ENCODE measurements at places on chromosomes 5 and 9.

GRCh38 chr5:130198927-130199326 lies 294.7 kb downstream of the CHSY3 start:
- no peak for DNase-seq

- no peak for DNase-seq
Observed at GRCh38 chr5:73815631-73816030, 189.6 kb downstream of the ARHGEF28 start.

GRCh38 chr9:110623462-110624025 lies 44.0 kb upstream of the SVEP1 start:
- DNase-seq: peak; percentile 40

DNA sequence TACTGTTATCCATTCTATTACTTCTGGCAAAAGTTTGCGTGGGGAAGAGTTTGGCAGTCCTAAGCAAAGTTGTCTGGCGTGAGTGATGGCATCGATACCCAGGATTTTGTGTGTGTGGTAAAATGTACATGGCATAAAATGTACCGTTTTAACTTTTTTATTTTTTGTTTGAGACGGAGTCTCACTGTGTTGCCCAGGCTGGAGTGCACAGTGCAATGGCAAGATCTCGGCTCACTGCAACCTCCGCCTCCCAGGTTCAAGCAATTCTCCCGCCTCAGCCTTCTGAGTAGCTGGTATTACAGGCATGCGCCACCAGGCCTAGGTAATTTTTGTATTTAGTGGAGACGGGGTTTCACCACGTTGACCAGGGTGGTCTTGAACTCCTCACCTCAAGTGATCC lies 55.4 kb upstream of the TJP2 start:
- no peak for DNase-seq

DNA sequence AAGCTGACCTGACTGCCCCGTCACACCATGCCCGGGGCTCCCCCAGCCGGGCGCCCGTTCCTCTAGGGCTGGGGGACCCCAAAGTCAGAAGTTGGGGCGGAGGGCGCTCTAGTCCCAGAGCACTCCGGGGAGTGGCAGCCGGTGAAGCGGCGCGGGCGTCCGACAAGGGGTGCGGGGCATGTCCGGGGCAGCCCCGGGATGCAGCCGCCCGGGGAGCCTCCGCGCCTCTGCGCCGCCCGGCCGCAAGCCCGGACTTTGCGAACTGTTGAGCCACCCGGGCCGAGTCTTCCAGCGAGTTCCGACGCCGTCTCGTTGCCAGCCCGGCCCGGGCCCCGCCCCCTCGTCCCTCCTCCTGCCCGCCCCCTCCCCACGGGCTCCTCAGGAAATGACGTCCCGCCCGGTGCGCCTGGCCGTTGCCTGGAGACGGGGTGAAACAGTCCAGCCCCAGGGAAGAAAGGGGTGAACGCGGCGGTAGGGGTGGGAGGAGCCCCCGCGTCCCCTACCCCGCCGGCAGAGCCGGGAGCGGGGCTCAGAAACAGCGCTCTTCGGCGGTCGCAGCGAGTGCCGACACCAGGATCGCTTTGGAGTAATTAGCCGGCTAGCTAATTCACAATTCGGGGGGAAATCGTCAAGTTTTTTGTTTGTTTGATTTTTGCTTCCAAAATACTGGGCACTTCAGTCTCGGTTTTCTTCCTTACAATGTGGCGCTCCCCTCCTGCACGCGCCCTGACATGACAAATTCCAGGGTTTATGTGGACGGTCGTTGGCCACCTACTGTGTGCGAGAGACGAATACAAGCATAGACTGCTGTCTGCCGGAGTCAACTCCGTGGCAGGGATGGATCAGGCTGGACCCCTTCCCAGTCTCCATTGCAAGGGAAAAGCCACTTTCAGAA lies at the start of gene WHRN:
TSS of gene WHRN (minus strand) at position 287 of the 895 bp plus-strand sequence. CDS start 672 bp downstream, outside the sequence.
- DNase-seq: peak; percentile 35

GRCh38 chr9:133067813-133068212 lies 6.0 kb downstream of the CEL start:
- DNase-seq: no peak

GRCh38 chr5:81418606-81419005 lies 24.7 kb upstream of the ACOT12 start:
- no peak for DNase-seq

DNA sequence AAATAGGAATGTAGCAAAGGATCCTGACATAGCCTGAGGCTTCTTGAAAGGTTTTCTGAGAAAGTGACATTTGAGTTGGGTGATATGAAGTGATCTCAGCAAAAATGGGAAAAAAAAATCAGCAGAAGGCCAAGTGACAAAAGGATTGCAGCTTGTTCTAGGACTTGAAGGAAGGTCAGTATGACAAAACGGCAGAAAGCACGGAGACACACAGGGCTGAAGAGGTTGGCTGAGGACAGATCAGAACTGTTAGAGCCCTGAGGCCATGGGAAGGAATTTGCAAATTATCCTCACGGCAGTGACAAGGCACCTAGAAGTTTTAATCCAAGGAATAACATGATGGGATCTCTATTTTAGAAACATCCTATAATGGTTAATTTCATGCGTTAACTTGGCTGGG lies 31.0 kb downstream of the TRIM32 start:
- no peak for DNase-seq

DNA sequence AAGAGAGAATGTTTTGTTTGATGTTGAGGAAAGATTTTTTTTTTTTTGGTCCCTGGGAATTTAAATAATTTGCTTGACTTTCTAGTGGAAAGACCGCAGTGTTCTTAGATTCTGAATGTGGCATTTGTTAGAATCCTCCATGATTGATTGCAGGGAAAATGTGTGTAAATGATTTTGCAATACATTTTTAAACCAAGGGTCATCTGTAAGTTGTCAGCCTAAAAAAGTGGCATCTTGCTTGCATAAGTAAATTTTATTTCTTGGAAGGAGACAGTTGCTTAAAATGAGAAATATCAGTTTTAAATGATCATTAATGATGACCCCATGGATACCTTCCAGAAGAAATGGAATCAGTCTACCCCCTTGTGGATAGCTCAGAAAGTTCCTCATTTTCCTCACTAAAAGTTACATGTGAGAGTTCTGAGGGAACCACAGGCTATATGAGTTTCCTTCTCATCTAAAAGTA lies 105.1 kb upstream of the SLC25A48 start:
- peak; percentile 51 for DNase-seq

DNA sequence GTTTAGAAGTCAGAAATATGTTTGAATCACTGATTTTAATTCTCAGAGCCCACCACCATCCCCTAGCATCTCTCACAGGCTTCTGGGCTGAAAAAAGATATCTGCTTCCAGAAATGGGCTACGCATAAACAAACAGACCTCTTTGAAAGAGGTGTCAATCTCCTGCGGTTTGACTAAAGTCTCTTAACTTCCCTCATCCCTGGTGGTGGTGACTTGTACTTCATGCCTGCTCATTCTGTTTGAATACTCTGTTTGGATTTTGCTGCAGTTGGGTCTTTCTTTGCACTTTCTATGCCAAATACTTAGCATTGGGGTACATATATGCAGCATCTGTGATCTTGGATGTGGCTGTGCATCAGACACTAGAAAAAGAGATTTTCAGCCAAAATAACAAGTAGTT lies 157.2 kb upstream of the ATP10B start:
- DNase-seq: no peak

- DNase-seq: no peak
Observed at GRCh38 chr5:6728011-6728794, 15.0 kb downstream of the TENT4A start.

GRCh38 chr5:139597134-139597533 lies 36.0 kb downstream of the UBE2D2 start:
- DNase-seq: no peak

- peak; percentile 42 for DNase-seq
Observed at GRCh38 chr9:37293664-37294524, 128.6 kb upstream of the GRHPR start.

DNA sequence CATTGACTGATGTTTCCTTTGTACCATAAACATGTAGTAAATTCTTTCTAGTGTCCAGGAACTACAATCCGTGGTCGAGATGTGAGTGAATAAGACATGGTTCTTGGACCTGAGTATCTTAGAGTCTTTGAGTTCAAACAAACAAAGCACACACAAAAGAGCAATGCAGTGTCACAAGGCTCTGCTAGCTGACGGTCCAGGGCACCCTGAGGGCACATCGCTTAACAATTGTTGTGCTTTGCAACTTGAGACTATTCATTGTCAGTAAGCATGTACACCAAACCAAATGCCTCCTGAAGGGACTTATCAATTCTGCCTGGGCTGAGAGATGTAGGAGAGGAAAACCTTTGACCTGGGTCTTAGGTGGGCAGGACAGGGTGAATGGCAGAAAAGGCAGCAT lies 84.8 kb downstream of the CAMK4 start:
- no peak for DNase-seq

GRCh38 chr5:168668078-168668477 lies 88.9 kb upstream of the PANK3 start:
- DNase-seq: no peak

- DNase-seq: no peak
Observed at GRCh38 chr5:10265245-10266109, 15.4 kb downstream of the CCT5 start.

DNA sequence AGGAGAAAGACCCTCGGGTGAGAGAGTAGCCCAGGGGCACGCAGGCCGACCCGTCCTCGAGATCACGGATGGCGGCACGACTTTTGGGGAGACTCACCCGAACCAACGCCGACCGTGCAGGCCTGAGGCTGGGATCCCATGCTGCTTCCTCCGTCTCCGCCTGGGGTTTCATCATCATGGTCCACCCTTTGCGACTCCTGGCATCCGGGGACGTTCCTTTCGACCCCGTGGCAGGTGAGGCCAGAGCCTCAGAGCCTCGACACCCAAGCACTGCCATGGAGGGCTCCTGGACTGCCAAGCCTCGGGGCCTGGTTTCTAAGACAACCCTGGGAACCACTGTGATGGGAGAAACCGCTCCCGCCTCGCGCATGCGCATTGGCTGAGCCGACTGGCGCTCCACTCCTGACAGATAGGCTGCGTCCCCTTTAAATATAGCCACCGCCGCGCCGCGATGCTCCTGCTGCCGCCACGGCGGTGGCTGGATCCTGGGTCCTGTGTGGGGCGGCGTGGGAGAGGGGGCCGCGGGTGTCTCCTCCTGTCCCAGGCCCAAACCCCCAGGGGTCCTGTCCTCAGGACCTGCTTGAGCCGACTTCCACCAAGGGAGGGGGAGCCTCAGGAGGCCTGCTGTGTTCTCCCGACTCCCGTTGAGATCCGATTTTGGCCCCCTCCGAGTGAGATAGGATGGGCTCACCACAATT lies 481.6 kb downstream of the SPATA31A7 start:
- no peak for DNase-seq

DNA sequence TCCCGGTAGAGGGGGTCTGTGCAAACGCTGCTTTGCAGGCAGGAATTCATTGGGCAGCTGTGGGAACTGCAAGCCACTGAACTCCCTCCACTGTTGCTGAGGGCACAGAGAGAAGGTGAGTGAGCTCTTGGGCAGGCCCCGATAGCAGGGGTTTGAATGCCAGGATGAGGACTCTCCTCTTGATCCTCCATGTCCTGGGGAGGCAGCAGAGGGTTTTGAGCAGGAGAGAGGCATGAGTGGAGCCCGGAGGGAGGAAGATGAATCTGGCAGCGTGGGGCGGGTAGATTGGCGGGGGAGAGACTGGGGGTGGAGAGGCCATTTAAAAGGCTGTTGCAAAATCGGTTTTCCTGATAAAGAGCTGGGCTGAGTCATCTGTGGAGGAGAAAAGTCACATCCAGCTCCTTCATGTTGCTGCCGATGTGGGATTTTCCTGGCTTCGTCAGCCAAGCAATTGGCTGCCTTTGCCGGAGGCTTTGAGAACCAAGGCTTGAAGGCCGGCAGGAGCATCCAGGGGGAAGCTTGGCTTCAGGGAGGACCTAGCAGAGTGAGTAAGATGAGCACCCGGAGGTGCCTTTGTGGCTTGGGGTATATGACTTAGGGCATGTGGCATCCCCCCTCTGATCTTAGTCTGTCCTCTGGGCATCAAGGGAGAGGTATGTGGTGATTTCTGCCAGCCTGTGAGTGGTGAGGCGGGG lies at the start of gene SYNPO:
TSS of gene SYNPO (plus strand) at position 350 of the 695 bp plus-strand sequence. CDS start 7,616 bp downstream, outside the sequence.
- peak; percentile 52 for DNase-seq

DNA sequence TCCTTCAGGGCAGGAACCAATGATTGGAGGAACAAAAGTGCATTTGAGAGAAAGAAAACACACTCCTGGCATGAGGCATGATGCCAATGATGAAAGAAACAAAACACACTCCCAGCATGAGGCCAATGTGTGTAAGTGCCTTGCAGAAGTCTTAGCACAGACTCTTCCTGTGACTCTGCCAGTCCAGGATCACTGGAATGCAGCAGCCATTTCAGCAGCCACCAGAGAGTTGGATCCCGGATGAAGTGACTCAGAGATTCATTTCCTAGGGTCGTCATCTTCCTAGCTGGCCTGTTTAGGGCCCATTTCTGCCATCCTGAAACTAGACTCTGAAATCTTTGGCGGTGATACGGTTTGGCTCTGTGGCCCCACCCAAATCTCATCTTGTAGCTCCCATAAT lies 212.5 kb downstream of the CFAP90 start:
- no peak for DNase-seq

GRCh38 chr5:72556351-72557166 lies 49.3 kb upstream of the ZNF366 start:
- DNase-seq: peak; percentile 52

GRCh38 chr5:95957561-95958203 lies 4.0 kb downstream of the ELL2 start:
- peak; percentile 7 for DNase-seq

- DNase-seq: peak; percentile 77
Observed at GRCh38 chr5:95087816-95088317, 197.0 kb downstream of the MCTP1 start.

DNA sequence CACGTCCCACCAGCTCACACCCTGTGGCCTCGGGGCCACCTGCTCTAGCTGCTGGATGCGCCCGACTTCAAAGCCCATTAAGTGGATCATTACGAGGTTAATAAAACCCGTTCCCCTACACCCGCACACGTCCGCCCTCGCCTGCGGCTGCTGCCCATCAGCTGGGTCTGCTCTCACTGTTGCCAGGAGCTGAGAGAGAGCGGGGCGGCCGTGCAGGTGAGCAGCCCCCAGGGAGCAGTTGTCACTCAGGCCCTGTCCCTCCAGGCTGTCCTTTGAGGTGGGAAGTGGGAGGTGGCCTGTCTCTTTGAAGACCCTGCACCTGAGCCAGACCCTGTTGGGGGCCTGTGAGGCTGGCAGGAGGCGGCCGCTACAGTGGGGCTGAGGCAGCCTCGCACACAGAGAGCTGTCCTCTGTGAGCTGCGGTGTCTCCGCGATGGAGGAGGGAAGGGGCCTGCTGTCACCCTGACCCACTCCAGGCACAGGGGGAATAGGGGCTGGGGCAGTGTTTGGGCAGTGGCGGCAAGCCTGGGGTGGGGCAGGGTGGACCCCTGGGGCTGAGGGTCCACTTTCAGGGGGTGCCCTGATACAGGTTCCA lies 12.8 kb upstream of the UNC5A start:
- no peak for DNase-seq

Data from MV-4-11 (cell line).